ENCODE measurements at places on chromosomes 2 and 18.

DNA sequence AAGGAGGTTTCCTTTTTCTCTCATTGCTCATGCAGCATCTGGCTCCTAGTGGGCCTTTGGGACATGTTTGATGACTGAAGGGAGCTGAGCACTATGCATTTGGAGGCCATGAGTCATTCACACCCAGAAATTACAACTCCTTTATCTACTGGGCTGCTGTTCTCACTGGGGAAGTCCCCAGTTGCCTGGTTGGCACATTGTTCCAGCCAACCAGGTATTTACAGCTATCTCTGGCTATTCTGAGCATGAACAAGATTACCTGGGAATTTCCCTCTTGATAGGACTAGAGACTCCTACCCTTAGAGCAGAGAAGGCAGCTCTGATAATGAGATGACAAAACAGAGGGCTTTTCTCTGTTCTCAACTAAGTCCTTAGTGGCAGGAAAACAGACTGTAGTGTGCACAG lies 206.5 kb downstream of the SETBP1 start:
- DNase-seq = peak; percentile 78

GRCh38 chr2:241637795-241638660 lies 535 bp downstream of the ATG4B start:
- DNase-seq = peak; percentile 49

- DNase-seq = no peak
Measured at GRCh38 chr18:76467371-76468190, 27.5 kb downstream of the ZNF516 start.

GRCh38 chr2:102512161-102512560 lies 39.1 kb downstream of the SLC9A4 start:
- DNase-seq = no peak

GRCh38 chr18:74453016-74453566 lies 4.0 kb downstream of the DIPK1C start:
- no peak for DNase-seq

- DNase-seq = no peak
Measured at GRCh38 chr18:12904012-12904516, 20.0 kb upstream of the PTPN2 start.

GRCh38 chr2:17573804-17574175 lies 33.3 kb downstream of the VSNL1 start:
- no peak for DNase-seq
